ENCODE measurements at places on chromosomes 4 and X.

GRCh38 chr4:88102026-88102425 is 56.4 kb downstream of the ABCG2 start:
- DNase-seq = no peak

DNA sequence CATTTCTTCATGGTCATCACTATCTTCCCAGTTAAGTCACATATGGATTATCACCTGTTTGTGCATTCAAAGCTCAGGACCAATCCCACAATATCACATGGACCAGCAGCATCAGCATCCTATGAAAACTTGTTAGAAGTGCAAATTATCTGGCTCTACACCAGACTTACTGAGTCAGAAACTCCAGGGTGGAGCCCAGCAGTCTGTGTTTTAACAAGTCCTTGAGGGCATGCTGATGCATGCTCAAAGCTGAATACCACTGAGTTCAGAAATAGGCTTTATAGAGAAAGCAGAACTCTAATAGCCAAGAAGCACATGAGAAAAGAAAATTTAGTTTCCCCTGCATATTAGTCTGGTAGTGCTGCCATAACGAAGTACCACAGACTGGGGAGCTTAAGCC is 62.4 kb upstream of the GABRQ start:
- no peak for DNase-seq

DNA sequence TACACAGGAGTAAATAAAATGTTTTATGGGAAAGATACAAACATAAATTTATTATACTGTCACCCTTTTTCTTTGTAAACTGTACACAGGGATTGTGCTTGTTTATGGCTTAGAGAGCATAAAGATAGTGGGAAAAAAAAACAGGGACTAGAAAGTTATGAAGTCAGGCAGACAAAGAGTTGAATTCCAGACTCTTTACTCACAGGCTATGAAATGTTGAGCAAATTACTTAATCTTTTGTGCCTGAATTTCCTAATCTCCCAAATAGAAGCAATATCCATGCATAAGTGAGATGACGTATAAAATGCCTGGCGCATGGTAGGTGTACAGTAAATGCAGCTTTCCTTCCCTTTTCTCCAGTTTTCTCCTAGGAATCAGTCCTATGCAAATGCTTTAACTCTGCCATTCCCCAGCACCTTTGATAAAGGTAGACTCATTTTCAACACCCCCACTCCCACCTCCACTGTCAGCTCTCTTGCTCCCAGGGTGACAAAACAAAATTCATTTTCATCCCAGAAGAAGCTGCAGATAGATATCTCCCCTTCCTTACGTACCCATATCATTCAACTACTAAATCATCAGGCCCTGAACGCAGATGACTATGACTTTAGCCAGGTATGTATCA is 44.5 kb upstream of the BTC start:
- DNase-seq = no peak

GRCh38 chr4:72555377-72555831 is 13.6 kb downstream of the ADAMTS3 start:
- no peak for DNase-seq

- no peak for DNase-seq
Observed at GRCh38 chr4:111761531-111761930, 383.7 kb upstream of the FAM241A start.

DNA sequence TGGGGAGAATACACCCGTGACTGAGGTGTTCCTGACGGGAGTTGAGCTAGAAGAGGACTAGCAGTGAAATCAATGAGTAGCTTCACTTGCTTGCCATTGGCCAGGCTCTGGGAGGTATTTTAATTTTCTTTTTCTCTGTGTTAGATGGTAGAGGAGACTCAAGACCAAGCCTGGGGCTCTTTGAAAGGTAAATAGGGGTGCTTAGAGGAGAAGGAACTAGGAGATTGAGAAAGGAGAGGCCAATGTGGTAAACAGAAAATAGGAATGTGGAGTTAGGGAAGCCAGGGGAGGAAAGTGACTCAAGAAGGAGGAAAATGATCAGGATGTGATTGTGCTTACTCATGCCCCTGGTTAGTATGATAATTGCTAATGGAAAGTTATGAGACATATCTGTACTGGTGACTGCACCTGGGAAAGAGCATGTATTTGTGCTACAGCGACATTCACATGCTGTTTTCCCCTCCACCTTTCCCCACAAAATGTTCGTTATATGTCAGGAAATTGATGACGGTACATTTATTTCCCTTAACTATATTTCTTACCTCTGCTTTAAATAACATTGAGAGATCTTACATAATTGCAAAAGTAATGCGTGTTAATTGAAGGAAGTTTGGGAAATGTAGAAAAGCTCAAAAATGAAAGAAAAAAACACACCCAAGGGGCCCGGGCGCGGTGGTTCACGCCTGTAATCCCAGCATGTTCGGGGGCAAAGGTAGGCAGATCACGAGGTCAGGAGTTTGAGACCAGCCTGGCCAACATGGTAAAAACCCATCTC is 16.9 kb upstream of the LRBA start:
- no peak for DNase-seq

GRCh38 chr4:177177541-177178081 is 132.1 kb upstream of the NEIL3 start:
- DNase-seq = no peak

GRCh38 chr4:11455201-11455835 is 26.6 kb upstream of the HS3ST1 start:
- DNase-seq = no peak

DNA sequence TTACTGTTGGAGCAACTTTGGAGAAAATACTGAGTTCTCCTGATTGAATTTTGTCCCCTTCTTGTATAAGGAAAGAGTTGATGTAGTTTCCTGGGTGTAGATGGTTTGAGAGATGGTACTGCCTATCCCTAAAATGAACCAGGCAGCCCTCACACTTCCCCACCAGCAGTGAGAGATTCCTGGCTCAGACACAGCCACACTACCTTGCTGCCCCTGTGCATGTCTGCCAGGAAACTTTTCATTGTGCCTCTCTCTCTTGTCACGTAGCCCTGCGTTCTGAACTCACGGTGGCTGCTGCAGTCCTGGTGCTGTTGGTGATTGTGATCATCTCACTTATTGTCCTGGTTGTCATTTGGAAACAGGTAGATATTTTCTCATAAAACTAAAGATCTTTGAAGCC is 45.2 kb downstream of the PDGFRA start:
- no peak for DNase-seq

DNA sequence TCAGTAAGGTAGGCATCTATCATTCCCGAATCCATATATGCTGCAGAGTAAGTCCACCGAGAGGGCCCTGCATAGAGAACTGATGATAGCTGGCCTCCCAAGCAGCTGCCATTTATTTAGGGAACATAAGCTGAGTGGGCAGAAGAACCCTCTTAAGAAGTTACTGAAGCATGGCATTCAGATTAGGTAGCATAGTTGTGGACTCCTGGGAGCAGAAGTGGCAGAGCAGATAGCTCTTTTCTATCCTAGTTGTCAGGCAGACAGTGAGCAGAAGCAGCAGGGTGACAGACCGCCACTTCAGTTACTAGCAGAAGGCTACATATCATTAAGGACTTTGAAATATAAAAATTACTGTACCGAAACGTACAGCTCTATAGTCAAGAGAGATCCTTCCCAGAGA is 454.7 kb downstream of the PPP4R3C start:
- no peak for DNase-seq

DNA sequence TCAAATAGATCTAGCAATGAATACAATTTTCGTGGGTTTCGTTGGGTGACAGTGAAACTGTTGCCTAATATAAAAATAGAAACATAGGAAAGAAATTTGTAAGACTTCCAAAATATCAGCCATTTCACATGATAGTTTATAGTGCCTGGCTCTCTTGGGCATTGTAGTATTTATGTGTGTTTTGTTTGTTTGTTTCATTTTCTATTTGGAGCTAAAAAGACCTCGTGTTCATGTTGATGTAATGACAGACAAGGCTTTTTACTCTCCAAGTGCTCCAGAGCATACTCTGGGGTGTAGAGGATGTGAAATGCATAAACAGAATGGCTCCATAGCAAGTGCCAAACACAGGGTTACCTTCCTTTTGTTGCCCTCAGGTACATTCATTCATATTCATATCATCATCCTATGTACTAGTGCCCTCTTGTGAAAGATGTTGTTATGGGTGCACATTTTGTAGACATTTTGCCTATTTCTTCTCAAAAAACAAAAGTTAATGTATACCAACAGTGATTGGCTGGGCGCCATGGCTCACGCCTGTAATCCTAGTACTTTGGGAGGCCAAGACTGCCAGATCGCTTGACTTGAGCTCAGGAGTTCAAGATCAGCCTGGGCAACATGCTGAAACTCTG is 100.7 kb upstream of the AMOT start:
- DNase-seq = no peak

DNA sequence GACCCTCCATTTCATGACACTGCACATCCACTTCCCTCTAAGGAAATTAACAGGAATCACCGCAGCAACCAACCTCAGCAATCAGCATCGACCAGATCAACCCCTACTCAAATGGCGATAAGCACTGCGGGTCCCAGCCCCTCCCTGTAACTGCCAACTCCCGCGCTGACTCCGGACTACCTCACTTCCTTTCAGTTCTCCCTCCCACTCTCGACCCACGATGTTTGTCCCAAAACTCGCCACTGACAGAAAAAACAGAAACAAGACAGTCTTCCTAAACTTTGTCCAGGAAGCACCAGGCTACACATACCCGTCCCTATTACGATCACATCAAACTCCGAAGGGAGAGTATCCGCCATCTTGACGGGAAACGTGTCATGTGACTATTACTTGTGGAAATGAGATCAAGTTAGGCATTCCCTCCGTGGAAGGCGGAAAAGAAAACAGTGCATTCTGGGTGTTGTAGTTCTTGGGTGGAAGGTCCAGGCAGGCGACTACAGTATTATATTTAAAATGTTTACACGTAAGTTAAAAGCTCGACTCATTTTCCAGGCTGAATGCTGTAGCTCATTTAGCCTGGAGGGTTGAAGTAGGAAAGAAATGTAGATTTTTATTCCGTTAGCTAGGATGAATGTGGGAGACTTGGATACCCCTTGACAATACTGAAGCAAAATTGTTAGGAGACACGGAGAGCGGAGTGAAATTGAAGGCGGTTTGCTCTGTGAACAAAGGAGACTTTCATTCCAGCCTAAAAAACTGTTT is at the start of gene CHM:
Gene CHM, minus strand, starts transcription at position 385 of the 762 bp plus-strand sequence. Its CDS starts 26 bp downstream, at position 359.
- DNase-seq = peak; percentile 57

DNA sequence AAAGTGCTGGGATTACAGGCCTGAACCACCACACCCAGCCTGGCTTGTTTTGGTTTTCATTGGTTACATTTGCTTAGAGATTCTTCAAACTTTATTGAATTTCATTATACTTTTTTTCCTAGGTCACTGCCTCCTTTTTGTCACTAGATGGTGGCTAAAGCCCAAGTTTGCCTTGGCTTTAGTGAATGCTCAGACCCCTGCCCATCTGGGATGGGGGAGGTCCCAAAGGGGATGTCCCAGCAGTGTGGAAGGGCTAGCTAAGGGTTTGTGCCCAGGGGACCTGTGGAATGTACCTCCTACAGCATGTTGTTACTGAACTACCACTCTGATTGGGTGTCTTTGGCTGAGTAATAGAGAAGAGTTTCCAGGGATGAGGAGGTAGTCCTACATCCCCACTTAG is 58.4 kb downstream of the CEP135 start:
- no peak for DNase-seq

- DNase-seq = no peak
Observed at GRCh38 chr4:43990963-43991362, 457.6 kb downstream of the KCTD8 start.
